CD4-positive, alpha-beta T cell treated with Interleukin-6 for 4 hours (primary cell): ENCODE measurements at places on chromosomes 5 and 9.
A peak's percentile ranks its signal among the peaks of the same experiment; 100 is the strongest.

DNA sequence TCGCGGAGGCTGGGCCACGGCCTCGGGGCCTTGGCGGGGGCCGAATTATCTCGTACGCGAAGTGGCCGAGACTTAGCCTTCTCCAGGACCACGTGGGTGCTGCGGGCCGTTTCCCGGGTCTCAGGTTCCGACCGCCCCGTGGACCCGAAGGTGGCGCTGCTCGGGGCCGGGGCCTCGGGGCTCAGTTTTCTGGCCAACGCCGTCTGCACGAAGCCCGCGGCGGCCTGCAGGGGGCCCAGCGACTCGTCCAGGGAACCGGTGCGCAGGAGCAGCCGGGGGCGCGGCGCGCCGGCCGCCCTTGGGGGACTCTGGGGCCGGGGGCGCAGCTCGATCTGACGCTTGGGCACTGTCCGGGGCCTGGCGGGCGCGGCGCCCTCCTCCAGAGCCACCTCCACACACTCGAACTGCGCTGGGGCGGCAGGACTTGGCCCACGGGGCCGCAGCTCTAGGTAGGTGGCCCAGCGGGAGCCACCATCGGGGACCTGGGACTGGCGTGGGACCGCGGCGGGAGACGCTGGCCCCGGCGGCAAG is 716 bp downstream of the PROB1 start:
- DNase-seq: peak; percentile 65

GRCh38 chr9:122546196-122546595 is 6.7 kb upstream of the OR1N2 start:
- no peak for DNase-seq

DNA sequence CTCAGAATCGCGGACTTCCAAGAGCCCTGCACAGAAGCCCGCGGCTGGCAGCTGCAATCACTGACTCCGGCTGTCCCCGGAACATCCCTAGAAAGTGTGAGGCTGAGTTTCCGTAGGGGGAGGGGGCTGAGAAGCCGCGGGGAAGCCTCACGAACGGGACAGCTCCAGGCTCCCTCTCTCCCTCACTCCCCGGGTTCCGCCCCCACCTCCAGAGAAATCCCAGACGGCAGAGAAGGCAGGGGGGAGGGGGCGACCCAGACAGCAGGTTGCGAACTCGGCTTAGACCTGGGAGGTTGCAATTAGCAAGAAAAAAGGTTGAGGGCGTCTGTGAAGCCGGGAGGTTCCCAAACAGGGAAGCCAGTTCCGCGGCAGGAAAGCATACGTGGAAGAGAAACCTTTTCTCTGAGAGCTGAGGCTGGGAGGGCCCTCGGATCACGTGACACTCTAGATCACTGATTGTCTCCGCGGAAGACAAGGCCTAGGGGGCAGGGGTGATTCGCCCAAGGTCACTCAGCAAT is 73.8 kb upstream of the CPLX2 start:
- DNase-seq: no peak

- DNase-seq: no peak
Observed at GRCh38 chr9:116342061-116342460, 188.5 kb downstream of the PAPPA start.

GRCh38 chr5:153797484-153797883 is 241.2 kb downstream of the FAM114A2 start:
- no peak for DNase-seq

- DNase-seq: no peak
Observed at GRCh38 chr5:141657937-141658545, 6.8 kb upstream of the FCHSD1 start.

- DNase-seq: no peak
Observed at GRCh38 chr5:124162767-124163532, 583.5 kb downstream of the ZNF608 start.

GRCh38 chr5:11385251-11385900 is 518.9 kb downstream of the CTNND2 start:
- no peak for DNase-seq

DNA sequence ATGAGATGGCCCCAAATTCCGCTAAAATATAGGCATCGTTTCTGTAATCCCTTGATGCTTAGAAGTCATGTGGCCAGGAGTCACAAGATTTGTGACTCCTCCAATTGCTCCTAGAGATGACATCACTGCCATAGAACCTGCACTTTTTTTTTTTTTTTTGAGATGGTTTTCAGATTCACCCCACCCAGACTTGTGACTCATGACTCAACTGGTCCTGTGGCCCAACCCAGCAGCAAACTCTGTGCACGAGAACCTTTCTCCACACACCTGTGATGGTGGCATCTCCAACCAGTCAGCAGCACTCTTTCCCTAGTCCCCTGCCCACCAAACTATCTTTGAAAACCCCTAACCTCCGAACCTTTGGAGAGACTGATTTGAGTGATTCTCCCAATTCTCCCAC is 414.0 kb downstream of the MED10 start:
- no peak for DNase-seq

- DNase-seq: no peak
Observed at GRCh38 chr5:175380701-175381100, 63.3 kb downstream of the DRD1 start.

DNA sequence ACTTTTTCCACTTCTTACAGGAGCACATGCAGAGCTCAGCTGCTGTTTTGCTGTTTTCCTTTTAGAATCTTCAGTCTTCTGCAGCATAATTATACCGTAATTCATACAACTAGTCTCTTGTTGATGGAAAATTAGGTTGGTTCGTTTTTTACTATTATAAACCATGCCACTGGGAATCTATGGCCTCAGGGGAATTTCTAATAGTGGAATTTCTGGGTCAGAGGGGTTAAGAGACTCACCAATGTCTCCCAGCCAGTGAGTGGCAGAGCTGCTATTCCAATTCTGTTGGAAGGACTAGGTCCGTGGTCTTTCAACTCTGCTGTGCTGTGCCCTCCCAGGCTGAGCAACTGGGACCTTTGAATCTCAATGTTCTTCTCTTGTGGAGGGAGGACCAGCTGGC is 282.5 kb downstream of the ZSWIM6 start:
- no peak for DNase-seq

- DNase-seq: peak; percentile 16
Observed at GRCh38 chr9:113602126-113603047, 138.9 kb downstream of the RGS3 start.

DNA sequence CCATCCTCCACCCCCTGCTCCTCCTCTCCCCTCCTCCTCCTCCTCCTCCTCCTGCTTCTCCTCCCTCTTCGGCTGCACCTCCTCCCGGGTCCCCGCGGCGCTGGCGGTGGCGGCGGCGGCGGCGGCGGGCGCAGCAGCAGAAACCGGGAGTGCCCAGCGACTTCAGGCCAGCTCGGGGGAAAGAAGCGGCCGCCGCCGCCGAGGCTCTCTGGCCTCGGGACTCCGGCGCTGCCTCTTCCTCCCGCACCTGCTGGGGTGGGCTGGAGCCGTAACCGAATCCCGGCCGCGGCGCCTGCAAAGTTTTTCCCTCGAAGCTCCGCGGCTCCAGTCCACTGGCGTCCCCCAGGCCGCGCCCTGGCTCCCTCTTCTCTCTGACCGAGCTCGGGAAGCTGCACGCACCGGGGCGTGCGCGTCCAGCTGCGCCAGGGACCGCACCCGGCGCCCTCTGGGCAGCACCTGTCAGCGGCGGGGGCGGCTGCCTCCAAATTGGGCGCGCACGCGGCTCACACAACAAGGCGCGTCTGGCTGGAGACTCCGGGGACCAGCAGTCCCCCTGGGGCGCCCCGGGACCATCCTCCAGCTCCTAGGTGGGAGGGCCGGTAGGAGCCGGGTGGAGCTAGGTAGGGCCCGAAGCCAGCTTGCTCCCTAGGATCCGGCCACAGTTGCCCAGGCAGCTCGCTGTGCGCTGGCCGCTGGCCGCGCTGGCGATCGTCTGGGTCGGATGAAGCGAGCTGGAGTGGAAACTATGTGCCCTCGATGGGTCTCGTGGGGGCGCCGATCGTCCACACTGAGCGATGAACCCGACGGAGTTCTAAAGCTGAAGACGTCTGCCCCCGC is at the start of gene MCTP1:
Gene MCTP1 (minus strand): TSS at position 523 of the 837 bp plus-strand sequence.
- DNase-seq: no peak

GRCh38 chr9:110029429-110029955 is 178.5 kb downstream of the C9orf152 start:
- DNase-seq: no peak

DNA sequence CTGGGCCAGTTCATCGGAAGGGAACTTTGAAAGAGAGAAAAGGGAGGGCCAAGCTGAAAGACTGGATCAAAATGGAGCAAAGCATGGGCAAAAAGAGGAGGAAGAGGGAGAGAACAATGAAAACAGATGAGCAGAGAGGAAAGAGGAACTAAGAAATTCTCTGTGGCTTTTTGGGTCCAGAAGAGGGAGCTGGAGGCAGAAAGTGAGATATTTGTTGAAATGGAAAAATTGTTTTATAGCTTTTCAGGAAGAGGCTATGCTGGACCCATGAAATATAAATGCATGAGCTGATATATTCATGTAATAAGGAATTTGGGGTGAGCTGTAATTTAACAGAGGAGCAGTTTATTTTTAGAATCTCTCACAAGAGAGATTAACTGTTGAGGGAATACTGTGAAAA is 457.3 kb downstream of the DMAC1 start:
- no peak for DNase-seq

DNA sequence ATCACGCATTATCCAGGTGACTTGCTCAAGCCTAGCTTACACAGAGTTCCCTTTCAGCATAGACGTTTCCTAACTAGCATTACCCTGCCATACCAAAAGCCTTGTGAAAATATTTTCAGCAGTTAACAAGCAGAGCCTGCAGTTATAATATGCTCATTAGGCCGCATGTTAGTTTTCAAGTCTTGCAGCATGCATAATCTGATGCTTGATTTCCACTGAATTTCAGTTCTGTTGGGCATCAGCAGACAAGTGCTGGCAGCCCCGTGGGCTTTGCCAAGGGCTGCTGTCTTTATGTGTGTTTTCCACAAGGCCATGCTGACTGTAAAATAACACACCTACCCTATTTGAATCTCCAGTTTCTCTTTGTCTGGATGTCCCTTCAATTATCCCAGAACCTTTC is 491.0 kb upstream of the WWC1 start:
- no peak for DNase-seq

- DNase-seq: no peak
Observed at GRCh38 chr5:14313986-14314690, 171.0 kb downstream of the TRIO start.

- no peak for DNase-seq
Observed at GRCh38 chr9:98323051-98323830, 67.8 kb upstream of the TBC1D2 start.

GRCh38 chr5:151721812-151722391 is 35.2 kb upstream of the SPARC start:
- no peak for DNase-seq

GRCh38 chr5:14487897-14488570 is 93.6 kb upstream of the OTULINL start:
- no peak for DNase-seq

DNA sequence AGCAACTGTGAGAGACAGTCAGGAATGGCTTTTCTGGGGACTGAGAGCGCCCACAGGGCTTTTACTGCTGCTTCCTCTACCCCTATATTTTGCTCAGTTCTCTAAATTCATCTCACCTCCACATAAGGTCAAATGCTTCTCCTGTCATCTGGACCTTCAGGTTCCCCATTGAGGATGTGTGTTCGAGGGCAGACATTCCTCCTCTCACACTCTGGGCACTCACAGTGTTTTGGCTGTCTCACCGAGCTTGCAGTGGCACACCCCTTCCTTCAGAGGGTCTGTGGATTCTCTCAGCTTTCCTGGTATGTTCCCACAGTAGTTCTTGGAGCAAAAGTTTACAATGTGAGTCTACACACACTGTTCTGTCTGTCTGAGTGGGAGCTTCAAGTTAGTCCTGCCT is 127.8 kb upstream of the GLRA1 start:
- DNase-seq: no peak

- DNase-seq: no peak
Observed at GRCh38 chr5:72324189-72324825, 4.1 kb downstream of the PTCD2 start.

DNA sequence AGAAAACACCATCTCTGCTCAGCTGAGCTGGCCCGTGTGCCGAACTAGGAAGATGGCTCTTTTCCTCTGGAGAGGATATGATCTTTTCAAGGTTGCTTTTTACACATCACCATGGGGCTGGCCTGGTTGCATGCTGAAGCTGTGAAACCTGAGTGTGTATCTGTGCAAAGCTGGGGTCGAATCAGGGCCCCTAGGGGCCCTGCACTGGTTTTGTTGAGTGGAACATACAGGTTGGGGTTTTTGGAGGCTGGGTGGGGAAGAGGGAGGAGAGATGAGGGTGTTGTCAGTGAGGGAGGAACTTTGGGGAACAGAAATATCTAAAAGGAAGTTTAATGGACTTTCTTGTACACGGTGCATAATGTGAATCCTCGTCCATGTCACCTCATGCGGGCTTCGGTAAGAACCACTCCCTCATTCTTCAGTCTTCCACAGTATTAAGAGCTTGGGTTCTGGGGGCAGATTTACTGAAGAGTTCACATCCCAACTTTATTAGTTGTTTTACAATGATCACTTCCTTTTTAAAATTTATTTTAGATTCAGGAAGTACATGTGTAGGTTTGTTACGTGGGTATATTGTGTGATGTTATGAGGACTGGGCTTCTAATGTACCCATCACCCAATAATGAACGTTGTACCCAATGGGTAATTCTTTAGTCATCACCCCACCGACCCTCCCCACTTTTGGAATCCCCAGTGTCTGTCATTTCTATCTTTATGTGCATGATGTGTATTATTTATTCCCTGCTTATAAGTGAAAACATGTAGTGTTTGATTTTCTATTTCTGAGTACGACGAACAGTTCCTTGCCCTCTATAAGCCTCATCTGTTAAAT is 238.2 kb downstream of the NR3C1 start:
- no peak for DNase-seq

GRCh38 chr9:34501889-34502425 is 20.8 kb downstream of the ENHO start:
- DNase-seq: no peak

DNA sequence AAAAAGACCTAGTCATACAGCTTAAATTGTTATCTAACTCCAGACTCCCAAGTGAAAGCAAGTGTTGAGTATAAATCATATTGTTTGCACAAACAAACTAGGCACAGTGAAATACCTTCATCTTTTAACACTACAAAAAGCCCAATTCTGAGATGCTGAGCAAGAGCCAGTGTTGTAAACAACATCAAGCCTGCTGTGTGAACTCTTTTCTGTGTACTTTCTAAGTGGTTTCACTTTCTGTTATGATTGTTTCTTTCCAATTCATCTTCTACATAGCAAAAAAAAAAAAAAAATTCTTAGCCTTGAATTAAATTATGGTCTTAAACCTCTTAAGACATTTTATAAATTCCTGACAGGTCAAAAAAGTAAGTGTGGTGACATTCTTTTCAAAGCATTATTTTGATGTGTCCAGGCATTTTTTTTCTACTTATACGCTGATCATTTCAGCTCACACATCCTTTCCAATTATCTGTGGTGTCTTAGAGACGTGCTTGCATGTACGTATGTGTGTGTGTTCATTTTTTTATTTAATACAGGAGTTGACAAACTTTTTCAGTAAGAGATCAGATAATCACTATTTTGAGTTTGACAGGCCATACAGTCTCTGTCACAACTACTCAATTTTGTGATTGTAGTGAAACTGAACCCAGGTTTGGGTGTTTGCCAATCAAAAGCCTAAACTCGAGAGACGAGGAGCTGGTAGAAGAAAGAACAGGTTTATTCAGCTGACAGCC is 556.1 kb downstream of the CDH9 start:
- DNase-seq: no peak

- DNase-seq: peak; percentile 44
Observed at GRCh38 chr9:114386886-114387679, 699 bp downstream of the AKNA start.

- DNase-seq: no peak
Observed at GRCh38 chr5:91591076-91591475, 208.0 kb upstream of the ARRDC3 start.

GRCh38 chr5:36301858-36302603 is at the start of gene RANBP3L:
TSS of gene RANBP3L (minus strand) at chr5:36301902. CDS start at chr5:36301416, 486 bp downstream.
- no peak for DNase-seq

- no peak for DNase-seq
Observed at GRCh38 chr5:102536323-102536928, 37.6 kb upstream of the SLCO6A1 start.

GRCh38 chr9:94900222-94901018 is 173.9 kb downstream of the AOPEP start:
- no peak for DNase-seq
